ENCODE measurements at places on chromosomes 3 and 15.
A peak's percentile ranks its signal among the peaks of the same experiment; 100 is the strongest.

DNA sequence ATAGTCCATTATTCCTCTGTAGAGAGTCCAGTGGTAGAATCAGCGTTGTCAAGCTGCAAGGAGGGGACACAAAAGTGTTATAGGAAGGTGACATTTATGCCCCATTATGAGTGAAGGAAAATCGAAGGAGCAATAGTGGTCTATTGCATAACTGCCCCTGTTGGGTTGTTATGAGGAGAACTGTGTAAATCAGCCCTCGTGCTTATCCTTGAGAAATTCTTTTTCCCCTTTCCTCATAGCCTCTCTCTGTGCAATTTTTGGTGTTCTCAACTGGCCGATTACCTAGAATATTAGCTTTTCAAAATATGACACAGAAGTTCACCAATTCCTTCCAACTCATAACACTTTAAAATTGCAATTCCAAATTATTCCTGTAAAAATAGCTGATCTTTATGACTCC lies 286.6 kb downstream of the RBMS3 start:
- DNase-seq = no peak

- DNase-seq = no peak
Observed at GRCh38 chr3:61936344-61936937, 375.1 kb downstream of the PTPRG start.

GRCh38 chr3:22714749-22715148 lies 488.4 kb upstream of the UBE2E2 start:
- DNase-seq = no peak

- DNase-seq = no peak
Observed at GRCh38 chr3:46557814-46558183, 8.3 kb downstream of the LRRC2 start.

- no peak for DNase-seq
Observed at GRCh38 chr3:182760576-182761164, 32.6 kb upstream of the ATP11B start.

DNA sequence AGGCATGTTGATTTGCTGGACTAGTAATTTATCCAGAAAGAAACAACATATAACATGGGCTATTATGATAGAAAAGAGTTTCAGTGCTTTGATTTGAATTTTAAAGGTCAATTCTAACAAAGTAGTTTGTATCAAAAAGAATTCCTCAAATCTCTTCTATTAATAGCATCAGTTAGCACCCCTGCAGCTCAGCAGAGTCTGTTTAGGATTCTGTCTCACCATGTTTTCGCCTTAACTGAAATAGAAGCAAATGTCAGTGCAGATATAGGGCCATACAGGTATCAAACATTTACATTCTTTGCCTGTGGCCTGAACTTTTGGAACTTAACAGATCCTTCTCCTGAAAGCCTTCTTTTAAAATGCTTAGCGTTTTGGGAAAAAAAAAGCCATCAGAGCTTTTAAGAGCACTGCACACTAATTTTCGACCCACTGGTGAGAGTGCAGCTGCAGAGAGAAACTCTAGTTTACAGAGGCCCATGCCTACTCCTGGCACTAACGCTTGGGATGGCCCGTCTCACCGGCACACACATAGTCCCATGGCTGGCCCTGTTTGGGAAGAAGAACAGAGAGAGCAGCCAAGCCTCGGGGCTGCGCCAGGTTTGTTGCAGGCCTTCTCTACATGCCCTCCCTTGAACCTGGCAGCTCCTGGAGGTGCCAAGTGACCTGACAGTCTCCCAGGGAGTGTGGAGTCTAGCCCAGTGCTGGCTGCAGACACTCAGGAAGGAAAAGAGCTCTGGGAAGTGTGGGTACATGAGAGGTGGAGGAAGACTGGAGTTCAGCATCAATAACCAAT lies 9.9 kb upstream of the PAQR9 start:
- no peak for DNase-seq

DNA sequence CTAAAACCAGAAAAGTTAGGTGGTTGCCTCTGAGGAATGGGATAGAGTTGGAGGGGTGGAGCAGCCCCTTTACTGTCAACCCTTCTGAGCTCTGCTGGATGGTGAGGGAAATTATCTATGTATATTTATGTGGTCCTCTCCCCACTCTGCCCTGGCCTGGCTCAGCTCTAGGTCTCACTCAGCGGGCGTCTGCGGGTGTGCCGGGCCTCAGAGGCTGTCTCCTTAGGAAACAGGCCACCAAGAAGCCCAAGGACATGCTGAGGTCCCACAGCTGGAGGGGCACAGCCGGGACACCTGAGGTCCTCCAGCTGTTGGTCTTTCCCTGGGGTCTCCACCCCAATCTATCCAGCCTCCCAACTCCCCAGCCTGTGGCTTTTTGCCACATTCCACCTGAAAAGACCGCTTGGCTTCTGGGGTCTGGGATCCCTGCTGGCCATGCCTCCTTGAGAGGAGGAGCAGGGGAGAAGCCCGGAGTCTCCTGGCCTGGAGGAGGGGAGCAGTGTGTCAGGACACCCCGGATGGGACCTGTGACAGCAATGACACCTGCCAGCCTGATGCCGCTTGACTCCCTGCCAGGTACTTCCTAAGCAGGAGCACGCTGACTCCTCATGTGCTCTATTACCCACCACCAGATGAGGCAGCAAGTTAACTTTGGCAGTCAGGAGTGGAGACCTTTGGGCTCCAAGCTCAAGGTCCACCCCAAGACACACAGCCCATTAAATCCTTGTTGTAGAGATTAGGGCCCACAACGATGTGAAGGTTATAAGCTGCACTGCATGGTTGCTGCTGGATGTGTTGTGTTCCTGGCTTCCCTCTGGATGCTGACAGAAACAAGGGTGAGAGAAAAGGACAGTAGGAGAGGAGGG lies at the start of gene SLC28A1:
SLC28A1 (plus strand) TSS at position 747 of the 866 bp plus-strand sequence. CDS start 3,099 bp downstream, outside the sequence.
- DNase-seq = no peak

DNA sequence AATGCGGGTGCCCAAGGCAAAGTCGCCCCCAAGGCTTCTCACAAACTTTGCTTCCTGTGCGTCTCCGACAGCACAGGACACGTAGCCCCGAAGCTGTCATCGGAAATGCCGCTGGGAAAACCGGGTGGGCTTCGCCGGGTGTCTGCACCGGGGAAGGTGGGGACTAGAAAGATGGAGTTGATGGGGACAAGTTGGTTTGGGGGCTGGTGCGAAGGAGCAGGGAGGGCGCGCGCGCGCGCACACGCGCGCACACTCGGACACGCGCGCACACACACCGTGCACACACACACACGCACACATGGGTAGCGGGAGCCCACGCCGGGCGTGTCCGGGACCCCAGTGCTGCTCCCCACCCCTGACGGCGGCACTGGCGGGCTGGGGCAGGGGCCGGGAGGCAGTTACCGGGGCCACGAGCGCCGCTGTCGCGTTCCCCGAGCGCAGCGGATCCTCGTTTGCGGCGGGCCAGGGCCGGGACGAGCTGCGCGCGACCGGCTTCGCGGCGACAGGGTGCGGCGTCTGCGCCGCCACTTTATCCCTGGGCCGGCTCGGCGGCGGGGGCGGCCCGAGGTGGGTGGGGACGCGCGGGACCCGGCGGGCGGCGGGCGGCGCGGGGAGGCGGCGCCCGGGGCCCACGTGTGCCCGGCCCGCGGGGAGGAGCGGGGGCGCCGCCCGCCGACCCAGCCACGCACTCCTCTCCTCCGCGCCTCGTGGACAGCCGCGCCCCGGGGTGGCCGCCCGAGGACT lies 539 bp upstream of the MGLL start:
- DNase-seq = no peak

GRCh38 chr3:22593638-22594037 lies 609.5 kb upstream of the UBE2E2 start:
- DNase-seq = no peak

GRCh38 chr3:160368804-160369203 lies 30.2 kb downstream of the IFT80 start:
- DNase-seq = no peak

GRCh38 chr15:26521130-26521529 lies 251.7 kb downstream of the GABRB3 start:
- DNase-seq = no peak

GRCh38 chr15:60683156-60683555 lies 204.2 kb upstream of the ICE2 start:
- DNase-seq = no peak

DNA sequence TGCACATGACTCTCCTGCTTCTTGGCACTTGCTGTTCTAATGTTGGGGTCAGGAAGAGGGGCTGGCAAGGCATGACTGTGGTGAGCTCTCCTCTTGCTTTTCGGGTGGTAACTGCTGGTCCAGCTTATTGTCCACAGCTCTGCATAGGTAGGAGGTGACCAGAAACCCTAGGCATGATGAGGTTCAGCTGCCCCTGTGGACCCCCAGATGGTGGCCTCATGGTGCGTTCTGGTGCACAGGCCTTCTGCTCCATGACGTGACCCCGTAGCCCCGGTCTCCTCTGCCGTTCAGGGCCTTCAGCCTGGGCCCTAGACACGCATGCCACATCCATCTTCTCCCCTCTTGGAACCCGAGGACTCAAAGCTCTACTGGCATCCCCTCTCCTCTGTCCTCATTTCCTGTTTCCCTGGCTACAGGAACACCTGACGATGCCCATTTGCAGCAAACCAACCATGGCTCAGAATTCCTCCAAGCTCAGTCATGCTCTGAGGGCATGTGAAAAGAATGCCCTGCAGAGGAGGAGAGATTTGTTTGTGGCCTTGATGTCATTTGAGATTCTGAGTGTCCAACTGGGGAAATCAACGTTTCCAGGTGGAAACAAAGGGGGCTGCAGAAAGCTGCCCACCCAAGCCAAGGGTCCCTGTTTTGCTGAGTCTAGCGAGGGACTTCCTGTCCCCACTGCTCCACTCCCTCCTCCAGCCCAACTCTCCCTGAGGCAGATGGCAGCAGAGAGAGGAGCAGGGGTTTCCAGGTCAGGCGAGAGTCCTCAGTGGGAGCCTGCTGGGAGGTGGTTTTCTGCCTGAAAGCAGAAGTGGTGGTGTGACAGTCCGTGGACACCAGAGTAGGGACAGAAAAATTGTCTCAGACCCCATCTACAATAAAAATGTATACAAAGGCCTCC lies 198.7 kb upstream of the LYSMD4 start:
- DNase-seq = no peak

DNA sequence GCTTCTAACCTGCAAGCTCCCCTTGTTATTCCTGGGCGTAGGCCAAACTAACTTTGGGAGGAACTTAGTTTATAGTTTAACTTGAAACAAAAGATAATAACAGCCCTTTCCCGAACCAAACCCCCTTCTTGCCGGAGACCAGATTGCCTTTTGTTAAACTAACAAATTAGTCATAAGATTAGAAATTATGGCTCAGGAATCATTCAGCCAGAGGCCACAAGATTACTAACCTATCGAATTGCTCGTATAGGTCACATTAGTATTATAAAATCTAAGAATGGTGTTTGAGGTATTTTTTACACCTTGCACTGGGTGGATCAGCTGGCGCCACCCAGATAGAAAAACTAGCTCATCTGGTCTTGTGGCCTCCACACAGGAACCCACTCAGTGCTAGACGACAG lies 65.3 kb upstream of the RAP2B start:
- DNase-seq = no peak

DNA sequence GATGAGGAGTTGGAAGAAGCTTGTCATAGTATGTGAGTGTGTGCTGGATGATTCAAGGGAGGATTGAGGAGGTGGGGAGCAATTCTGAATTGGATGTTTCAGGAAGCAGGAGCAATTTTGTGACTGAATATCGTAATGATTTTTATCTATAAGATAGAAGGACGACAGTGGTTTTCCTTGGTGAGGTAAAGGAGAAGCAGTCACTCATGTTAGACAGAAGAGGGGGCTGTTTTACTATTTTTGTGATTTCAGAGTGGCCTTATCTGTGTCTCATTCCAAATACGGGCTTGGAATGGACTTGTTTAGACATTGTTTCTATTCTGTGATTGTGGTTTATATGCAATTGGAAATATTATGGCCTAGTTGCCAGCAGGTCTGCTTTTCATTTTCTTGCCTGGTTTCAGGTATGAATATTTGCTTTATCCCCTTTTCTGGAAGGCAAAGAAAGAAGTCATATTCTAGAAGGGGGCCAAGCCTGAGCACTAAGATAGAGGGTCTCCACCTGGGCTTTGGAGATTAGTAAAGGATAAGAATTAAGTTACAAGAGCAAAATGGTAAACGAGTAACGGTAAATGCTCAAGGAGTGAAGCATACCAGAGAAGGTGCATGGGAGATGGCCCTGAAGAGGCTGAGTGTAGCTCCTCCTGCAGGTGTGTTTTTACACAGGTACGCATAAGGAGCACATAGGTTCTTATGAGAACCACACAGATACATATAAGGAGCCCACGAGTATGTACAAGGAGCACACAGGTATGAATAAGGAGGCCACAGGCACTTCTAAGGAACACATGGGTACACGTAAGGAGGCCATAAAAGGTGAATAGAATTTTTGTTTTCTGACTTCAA lies 124.6 kb upstream of the KCNAB1 start:
- peak; percentile 54 for DNase-seq

DNA sequence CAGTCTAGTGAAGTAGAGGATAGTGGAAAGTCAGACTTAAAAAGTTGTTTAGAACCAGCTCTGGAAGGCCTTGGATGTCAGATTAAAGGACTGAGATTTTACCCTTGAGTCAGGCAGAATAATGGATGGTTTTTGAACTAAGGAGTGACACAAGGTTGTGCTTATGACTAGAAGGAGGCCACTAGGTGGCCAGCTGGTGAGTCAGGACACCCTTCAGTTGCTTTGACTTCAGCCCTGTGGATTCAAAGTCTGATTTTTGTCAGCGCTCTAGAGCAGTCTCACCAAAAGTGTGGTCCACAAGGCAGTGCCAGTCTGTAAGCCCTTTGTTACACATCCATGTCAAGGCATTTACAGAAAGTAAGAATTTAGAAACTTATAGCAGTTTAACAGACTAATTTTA lies 3.8 kb upstream of the GABPB1 start:
- peak; percentile 47 for DNase-seq

- no peak for DNase-seq
Observed at GRCh38 chr3:25235031-25235430, 193.0 kb upstream of the RARB start.

DNA sequence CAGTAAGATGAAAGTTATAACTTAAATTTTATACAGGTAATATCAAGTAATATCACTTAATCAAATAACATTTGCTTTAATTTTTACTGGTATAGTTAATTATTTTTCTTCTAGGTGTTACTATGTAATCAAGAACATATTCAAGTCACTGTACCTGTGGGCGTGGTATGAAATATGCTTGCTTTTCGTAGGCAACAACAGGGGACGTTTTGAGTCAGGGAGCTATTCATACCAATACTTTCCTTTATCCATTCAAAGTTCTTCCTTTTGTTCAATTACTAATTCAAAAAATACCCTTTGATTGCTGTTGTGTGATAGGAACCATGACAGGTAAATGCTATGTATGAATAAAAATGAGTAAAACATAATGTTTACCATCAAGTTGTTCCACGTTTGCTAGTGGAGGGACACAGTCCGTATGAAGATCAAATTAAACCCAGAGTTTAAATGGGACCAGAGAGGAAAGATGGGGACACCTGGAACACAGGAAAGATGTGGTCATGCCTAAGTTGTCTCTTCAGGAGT lies 654.0 kb upstream of the KCNMB2 start:
- DNase-seq = no peak

All from HCT116 (cell line).